ENCODE measurements at places on chromosomes 3 and 15.

DNA sequence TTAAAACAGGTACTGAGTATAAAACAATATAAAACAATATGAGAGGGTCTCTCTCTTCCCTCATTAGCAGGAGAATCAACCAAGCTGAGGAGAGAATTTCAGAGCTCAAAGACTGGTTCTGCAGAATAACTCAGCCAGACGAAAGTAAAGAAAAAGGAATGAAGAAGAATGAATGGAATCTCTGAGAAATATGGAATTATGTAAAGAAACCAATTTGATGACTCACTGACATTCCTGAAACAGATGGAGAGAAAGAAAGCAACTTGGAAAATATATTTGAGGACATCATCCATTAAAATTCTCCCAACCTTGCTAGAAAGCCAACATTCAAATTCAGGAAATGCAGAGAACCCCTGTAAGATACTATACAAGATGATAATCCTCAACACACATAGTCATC lies 630.9 kb downstream of the PYDC2 start:
- no peak for DNase-seq

GRCh38 chr3:15782429-15782828 lies 15.3 kb downstream of the ANKRD28 start:
- DNase-seq: no peak

DNA sequence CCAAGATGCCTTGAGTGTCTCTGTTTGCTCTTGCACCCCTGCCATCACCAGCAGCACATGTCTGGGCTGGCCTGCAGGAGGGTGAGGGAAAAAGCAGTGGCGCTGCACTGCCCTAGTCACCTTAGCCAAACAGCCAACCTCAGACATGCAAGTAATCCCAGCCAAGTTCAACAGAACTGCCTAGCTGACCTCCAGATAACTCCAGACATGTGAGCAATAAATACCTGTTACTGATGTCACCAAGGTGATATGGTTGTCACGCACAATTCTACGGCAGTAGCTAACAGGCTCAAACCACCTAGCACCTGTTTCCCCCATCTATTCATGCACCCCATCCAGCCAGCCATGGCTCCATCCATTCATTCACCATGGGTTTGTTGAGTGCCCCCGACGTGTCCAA lies 99.9 kb downstream of the SRGAP3 start:
- no peak for DNase-seq

DNA sequence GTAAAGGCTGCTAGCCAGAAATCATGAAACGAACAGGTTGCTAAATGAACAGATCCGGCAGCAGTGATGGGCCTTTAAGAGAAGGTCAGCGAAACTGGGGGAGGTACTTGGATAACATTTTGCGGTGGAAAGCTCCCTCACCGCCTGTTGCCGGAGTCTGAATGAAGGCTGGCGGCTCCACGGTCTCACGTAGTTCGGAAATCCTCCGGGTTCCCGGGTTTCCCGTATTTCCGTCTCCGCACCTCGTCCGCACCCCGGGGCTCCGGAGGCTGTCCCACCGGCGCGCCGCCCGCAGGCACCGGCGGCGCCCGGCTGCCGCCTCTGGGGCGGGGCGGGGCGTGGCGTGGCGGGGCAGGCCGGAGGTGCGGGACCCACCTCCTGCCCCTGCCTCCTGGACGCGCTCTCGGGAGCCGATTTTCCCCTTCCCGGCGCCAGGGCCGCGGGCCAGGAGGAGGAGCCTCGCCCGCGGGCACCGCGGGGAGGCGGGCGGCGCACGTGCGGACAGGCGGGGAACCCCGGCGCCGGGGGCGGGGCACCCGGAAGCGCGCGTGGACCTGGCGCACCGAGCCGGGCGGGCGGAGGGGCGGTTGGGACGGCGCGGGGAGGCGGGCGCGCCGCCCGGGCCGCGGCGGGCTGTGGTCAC lies at the start of gene ZDHHC23:
TSS of gene ZDHHC23 (plus strand) at position 642 of the 643 bp plus-strand sequence. CDS start 790 bp downstream, outside the sequence.
- peak; percentile 45 for DNase-seq

GRCh38 chr15:32967521-32967920 lies 227.0 kb downstream of the FMN1 start:
- DNase-seq: no peak

DNA sequence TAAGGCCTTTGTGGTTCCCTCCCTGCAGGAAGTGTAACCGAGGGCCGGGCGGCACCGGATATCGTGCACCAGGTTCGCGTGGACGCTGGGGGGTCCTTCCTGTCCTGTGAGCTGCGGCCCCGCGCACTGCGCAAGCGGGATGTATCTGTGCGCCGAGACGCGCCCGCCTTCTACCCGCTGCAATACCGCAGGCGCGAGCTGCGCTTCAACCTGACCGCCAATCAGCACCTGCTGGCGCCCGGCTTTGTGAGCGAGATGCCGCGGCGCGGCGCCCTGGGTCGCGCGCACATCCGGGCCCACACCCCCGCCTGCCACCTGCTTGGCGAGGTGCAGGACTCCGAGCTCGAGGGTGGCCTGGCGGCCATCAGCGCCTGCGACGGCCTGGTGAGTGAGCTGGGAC lies 35.9 kb downstream of the SAXO2 start:
- DNase-seq: peak; percentile 73

DNA sequence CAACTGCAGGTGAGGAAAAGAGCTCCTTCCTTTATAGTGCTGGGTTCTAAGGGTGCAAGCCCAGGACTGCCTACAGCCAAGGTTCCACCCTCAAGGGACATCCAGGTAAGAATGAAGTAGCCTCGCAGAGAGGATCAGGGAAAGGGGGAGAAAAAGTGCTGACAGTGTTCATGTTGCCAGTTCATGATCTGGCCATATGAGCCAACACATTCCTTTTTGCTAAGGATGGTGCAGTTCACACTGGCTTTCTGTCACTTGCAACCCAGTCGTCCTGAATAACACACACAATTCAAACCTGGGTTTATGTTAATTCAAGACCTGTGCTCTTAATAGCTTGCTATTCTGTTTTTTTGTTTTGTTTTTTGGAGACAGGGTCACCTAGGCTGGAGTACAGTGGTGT lies 9.0 kb downstream of the CLN6 start:
- DNase-seq: no peak

GRCh38 chr15:35857567-35858226 lies 311.7 kb upstream of the DPH6 start:
- no peak for DNase-seq

GRCh38 chr3:100954199-100954935 lies 38.9 kb downstream of the ABI3BP start:
- no peak for DNase-seq

DNA sequence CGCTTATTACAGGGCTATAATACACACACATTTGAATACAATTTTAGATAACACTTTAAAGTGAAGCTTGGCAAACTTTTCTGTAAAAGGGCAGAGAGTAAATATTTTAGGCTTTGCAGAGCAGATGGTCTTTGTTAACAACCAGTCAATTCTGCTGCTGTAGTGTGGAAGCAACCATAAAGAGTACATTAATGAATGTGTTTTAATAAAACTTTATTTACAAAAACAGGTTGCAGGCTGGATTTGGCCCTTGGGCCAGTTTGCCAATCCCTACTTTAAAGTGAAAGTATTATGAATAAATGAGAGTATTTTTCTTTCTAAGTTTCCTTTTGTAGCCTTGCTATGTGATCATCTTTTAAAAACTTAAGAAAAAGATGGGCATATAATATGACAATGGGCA lies 20.7 kb upstream of the ANKRD34C start:
- DNase-seq: no peak

GRCh38 chr15:100093211-100094126 lies 248.3 kb downstream of the ADAMTS17 start:
- DNase-seq: no peak

- DNase-seq: no peak
Measured at GRCh38 chr3:195882002-195882441, 26.3 kb downstream of the TNK2 start.

- DNase-seq: no peak
Measured at GRCh38 chr15:49370782-49371181, 52.3 kb upstream of the FGF7 start.

DNA sequence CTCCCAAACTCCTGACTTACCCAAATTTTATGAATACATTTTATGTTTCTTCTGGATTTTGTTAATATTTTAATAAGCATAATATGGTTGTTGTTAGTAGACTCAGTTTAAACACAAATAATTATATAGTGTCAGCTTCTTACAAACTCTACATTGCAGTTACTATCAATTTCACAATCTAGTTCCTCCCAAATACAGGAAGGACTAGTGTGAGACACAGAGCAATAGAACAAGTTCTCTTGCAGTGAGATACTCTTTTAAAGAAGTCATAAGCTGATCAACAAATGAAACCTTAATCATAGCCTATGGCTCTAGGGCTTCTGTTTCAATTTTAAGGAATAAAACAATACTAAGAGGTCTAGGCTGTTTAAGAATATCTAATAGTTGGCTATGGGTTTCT lies 86.1 kb downstream of the SAMMSON start:
- DNase-seq: no peak

GRCh38 chr3:37198996-37199395 lies 24.6 kb upstream of the LRRFIP2 start:
- no peak for DNase-seq

DNA sequence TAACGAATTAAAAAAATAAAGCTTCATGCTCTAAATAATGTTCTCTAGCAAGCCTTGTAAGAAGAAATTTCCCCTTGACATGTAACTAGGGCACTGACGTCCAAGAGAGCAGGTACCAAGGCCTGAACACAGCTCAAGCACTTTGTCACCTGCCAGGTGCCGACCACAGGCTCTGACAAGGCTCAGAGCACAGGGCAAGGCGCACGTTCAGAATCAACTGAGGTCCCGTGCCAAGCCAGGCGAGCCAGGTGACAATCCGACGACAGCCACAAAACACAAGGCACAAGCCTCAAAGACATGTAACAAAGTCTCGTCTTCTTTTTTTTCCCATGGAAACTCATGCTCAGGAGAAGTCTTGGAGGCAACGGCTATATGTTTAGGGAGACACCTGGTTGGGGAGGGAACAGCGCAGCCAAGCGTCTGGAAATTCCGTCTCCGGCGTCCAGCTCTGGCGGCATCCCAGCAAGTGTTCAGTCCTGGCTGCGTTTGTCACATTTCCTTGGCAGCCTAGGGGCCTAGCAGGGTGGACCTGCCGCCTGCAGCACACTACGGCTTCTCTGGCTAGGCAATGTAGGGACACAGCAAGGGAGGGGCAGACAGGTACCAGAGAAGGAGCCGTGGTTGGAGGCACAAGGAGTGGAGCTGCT lies 76.7 kb downstream of the ADAMTS17 start:
- DNase-seq: no peak

DNA sequence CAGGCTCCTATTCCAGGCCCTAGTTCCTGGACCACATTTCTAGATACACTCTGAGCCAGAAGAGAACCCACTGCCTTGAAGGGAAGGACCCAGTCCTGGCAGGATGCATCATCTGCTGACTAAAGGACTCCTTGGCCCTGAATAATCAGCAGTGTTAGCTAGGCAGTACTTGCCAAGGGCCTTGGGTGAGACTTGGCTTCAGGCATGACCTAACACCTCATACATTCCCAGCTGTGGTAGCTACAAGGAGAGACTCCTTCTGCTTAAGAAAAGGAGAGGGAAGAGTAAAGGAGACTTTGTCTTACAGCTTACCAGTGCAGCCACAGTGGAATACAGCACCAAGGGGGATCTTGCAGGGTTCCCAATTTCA lies 26.4 kb downstream of the PEAK1 start:
- DNase-seq: no peak

GRCh38 chr3:141015481-141015880 lies 35.7 kb upstream of the SPSB4 start:
- no peak for DNase-seq

GRCh38 chr3:107861904-107862303 lies 228.9 kb downstream of the CD47 start:
- no peak for DNase-seq

- DNase-seq: peak; percentile 75
Measured at GRCh38 chr15:70528270-70528706, 235.1 kb downstream of the UACA start.

DNA sequence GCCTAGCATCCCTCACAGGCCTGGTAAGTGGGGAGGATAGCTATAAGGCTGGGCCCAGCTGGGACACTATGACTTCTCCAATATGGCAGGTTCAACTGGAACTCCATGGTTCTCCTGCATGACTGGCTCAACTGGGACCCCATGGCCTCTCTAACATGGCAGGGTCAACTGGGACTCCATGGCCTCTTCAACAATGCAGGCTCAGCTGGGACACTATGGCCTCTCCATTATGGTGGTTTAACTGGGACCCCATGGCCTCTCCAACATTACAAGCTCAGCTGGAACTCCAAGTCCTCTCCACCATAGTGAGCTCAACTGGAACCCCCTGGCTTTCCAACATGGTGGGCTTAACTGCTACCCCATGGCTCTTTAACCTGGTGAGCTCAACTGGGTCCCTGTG lies 58.2 kb upstream of the SEC61A1 start:
- DNase-seq: no peak

DNA sequence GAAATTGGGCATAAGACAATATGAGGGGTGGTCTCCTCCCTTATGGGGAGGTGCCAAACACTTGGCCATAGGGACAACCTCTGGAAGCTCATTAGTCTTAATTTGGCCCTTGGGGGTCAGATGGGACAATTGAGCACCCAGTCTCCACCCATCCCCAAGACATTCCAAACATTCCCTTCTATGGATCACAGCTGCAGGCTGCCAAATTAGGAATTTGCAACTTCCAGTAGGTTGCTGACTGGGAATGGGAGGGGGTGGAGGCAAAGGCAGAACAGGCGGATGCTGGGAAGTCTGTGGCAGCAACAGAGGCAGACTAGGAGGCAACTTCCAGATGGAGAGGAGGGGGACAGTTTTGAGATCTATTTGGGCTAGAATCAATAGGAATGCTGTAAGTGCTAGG lies 1.4 kb upstream of the PDHB start:
- no peak for DNase-seq

- DNase-seq: no peak
Measured at GRCh38 chr3:33144433-33144832, 30.6 kb downstream of the CRTAP start.

GRCh38 chr15:92316586-92317295 lies 76.9 kb upstream of the ST8SIA2 start:
- DNase-seq: no peak

Measured in stimulated activated naive CD4-positive, alpha-beta T cell (primary cell).